ENCODE measurements at places on chromosomes 1 and 21.

- DNase-seq: no peak
These were observed 197.5 kb upstream of the ST6GALNAC5 start for GRCh38 chr1:76669624-76670315.

DNA sequence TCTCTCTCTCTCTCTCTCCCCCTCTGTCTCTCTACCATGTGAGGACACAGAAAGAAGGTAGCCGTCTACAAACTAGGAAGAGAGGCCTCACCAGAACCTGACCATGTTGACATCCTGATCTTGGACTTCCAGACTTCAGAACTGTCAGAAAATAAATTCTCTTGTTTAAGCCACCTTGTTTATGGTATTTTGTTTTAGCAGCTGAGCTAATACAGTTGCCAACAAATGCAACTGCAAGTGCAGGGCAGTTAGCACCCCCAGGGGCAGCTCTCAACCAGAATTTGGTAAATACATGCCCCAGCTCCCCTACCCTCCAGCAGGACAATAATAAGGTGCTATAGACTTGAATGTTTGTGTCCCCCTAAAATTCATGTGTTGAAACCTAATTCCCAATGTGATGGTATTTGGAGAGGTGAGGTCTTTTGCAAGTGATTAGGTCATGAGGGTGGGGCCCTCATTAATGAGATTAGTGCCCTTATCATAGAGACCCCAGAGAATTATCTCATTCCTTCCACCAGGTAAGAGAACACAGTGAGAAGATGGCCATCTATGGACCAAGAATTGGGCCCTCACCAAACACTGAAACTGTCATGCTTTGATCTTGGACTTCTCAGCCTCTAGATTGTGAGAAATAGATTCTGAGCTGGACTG, 6.7 kb upstream of the SLC45A1 start:
- DNase-seq: no peak

DNA sequence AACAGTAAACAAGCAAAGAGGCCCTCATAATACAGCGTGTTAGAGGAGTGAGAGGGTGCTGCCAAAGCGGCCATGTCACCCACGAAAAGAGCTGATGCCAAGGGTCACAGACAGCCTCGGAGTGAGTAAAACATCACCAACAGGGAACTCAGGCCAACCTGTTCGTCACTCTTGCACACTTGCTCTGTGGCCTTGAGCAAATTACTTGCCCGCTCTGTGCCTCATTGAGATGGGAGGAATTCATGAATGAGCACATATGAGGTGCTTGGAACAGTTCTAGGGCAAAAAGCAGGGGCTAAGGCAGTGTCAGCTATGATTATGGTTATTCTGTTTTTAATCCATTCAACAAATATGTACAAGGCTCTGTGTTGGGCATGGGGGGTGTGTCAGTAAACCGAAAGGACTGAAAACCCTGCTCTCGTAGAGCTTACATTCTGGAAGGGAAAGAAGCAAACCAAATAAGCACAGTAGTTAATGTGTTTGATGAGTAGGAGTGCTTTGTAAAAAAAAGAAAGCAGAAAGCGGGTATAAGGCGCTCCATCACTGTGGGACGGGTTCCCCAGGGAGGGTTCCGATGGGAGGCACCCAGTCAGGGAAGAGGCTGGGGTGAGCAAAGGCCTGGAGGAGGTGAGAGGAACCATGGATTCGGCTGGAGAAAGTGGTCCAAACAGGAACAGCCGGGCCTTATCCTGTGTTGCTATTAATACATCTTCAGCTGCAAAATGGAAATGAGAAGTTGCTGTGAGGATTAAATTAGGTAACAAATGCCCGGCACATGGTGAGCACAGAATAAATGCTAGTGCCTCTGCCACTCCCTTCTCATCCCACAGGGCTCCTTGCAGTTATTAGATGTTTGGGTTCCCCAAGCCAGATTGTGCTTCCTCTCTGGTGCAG, 39.5 kb upstream of the RD3 start:
- no peak for DNase-seq

GRCh38 chr1:92749024-92749634, 35.8 kb downstream of the EVI5 start:
- DNase-seq: peak; percentile 27

- no peak for DNase-seq
These were observed 273.6 kb downstream of the RRAGC start for GRCh38 chr1:38585971-38586370.
